ENCODE measurements at places on chromosomes 6 and 20.

DNA sequence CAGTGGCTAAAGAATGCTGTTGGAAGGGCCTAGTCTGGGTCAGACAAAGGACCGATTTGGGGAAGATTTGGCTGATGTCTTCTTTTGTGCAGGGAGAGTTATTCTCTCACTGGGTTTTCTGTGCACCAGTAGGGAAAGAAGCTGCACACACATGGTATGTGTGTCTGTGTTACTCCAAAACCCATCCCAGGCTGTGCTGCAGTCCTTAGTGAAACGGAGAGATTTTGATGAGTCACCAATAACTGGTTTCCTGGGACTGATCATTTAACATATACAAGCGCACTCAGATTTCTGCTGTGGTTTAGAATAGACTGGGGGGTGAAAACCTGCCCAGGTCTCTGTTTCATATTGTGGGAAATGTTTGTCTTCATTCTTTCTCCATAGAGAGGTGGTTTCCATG is 1049.8 kb downstream of the KIF16B start:
- H3K36me3 ChIP-seq: no peaks in the 10 kb centered on the region
- no peak overlapping the region for H3K27ac ChIP-seq
- no peak for DNase-seq
- no peak overlapping the region for H3K4me3 ChIP-seq
- H3K4me1 ChIP-seq: no peaks in the 10 kb centered on the region

DNA sequence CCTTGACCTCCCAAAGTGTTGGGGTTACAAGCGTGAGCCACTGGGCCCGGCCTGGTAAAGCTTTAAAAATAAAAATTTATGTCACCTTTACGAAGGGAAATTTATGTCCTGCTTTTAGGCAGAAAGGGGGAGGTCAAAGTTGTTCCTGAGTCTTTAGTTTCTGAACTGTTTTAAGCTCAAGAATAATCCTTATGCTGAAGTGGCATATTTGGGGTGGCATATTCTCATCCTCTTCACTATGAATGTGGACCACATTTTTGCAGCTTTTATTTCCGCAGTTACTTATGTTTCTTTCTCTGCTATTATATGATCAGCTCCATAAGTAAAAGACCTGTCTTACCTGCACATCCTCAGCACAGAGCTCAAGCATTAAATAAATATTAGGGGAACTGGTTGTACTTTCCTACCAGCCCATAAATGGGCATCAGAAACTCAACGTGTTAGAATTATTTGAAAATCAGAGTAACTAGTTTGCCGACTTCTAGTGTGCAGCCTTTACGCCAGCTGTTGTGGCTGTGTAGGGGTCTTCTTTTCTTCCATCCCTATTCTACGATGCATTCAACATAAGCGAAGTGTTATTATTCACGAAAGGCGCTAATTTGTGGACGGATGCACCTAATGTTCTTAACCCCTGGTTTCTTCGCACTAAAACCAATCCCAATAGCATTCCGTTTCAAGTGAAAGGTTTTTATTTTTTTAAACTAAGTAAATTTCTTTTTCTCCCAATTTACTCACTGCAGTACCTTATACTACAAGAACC is 867 bp upstream of the AKAP7 start:
- H3K36me3 ChIP-seq: no peaks in the 10 kb centered on the region
- no peak for DNase-seq
- H3K4me3 ChIP-seq: peak overlapping the region; percentile 92
- H3K27ac ChIP-seq: peak overlapping the region; percentile 72

DNA sequence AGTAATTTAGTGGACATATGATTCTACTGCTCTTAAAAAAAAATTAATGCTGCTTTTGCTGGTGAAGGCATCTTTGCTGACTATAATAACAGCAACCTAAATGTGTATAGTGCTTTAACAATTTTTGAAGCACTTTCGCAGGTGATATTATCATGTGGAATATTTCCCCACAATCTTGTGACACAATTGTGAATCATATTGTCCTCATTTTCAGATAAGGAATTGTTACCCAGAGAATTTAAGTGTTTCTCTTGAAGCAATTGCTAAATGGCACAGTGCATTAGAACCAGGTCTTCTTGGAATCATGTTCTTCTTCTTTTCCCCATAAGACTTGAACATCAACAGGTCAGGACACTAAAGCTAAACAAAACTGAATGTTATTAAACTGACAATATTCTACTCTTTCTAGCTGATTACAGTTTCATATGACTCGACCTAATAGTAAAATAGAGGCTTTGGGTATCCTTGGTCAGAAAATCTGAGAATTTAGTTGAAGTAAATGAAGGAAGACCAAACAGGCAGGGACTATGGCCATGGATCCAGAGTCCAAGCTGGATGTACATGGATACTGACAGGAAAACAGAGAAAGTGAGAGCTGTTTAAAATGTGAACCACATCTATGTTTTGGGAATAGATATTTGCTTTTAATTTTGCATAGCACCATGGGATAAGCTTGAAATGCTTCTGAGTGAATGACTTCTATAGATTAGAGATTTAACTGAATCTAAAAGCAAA is 121.8 kb upstream of the SLC35B3 start:
- no peaks in the 10 kb centered on the region for H3K4me1 ChIP-seq
- no peak overlapping the region for H3K27ac ChIP-seq
- no peak for DNase-seq
- H3K36me3 ChIP-seq: no peaks in the 10 kb centered on the region
- no peak overlapping the region for H3K4me3 ChIP-seq
- H3K27me3 ChIP-seq: no peaks in the 10 kb centered on the region

DNA sequence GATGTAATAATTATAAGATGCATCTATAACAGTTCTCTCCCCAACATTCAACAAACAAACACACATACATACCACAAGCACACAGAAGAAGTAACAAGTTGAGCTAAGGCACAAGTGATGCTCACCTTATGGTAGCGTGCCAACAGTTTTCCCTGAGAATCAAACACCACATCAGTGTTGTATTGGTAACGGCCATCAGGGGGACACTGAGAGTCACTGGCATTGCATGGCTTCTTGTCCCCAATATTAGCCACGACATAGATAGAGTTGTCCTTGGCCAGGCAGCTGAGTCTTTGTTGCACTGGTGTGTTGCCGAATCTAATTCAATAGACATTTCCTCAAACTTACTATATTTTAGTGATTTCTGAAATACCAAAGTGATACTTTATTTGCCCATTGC is 14.8 kb upstream of the VNN1 start:
- no peaks in the 10 kb centered on the region for H3K27me3 ChIP-seq
- no peak overlapping the region for H3K4me3 ChIP-seq
- H3K27ac ChIP-seq: no peak overlapping the region
- H3K4me1 ChIP-seq: peaks cover 34% of the 10 kb centered on the region
- H3K36me3 ChIP-seq: peaks cover 55% of the 10 kb centered on the region

DNA sequence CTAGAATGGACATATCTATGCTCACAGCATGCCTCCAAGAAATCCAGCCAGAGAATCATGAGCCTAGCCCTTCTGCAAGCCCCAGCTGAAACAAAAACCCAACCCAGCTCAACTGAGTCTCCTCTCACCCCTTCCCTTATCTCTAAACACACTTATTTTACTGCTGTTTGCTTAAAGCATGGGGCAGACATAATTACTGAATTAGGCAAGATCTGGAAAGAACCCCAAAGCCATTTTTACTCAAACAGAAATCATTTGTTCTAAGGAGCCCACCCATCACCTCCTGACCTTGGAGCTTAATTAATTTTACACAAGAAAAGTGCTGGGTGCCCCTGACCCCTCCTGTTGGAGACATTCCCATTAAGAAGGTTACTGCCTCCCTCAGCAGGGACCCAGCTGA is 291.6 kb downstream of the MAFB start:
- H3K4me1 ChIP-seq: no peaks in the 10 kb centered on the region
- H3K4me3 ChIP-seq: no peak overlapping the region
- H3K36me3 ChIP-seq: no peaks in the 10 kb centered on the region
- H3K27me3 ChIP-seq: peaks cover 10% of the 10 kb centered on the region
- no peak for DNase-seq
- H3K27ac ChIP-seq: no peak overlapping the region

DNA sequence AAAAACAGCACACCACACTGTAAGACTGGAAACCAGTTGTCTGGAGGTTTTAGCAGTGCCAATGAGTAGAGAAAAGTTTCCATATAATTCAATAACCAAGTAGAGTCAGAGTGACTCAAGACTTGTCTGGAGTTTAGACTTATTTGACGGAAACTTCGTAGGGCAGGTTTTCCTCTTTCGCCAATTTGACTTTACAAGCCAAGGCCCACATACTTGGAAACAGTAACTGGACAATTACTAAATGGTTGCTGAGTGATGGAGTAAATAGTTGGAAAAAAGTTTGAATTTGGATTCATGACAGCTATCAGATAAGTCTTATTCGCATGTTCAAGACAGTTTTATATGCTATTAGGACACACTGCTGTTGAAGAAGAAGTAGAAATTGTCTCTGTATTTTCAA is 48.1 kb upstream of the CTAGE9 start:
- H3K27me3 ChIP-seq: no peaks in the 10 kb centered on the region
- no peak overlapping the region for H3K4me3 ChIP-seq
- H3K27ac ChIP-seq: no peak overlapping the region
- no peaks in the 10 kb centered on the region for H3K36me3 ChIP-seq
- no peaks in the 10 kb centered on the region for H3K4me1 ChIP-seq

DNA sequence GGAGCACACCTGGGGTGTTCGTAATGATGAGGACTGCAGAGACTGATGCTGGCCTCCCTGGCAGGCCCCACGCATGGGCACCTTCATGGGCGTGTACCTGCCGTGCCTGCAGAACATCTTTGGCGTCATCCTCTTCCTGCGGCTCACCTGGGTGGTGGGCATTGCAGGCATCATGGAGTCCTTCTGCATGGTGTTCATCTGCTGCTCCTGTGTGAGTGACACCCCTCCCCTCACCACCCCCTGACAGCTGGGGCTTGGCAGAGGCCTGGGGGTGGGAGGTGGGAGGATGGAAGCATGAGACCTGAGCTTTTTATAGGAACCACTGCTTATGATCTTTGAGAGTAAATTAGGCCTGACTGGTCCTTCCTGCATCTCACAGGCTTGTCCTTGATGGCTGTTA is 6.7 kb downstream of the SLC12A5 start:
- H3K4me1 ChIP-seq: no peaks in the 10 kb centered on the region
- no peak overlapping the region for H3K27ac ChIP-seq
- peaks cover 39% of the 10 kb centered on the region for H3K27me3 ChIP-seq
- H3K4me3 ChIP-seq: no peak overlapping the region
- no peaks in the 10 kb centered on the region for H3K36me3 ChIP-seq

GRCh38 chr6:134427721-134428120 is 109.8 kb upstream of the SGK1 start:
- no peak overlapping the region for H3K4me3 ChIP-seq
- no peak overlapping the region for H3K27ac ChIP-seq
- H3K4me1 ChIP-seq: peaks cover 25% of the 10 kb centered on the region
- DNase-seq: no peak
- no peaks in the 10 kb centered on the region for H3K36me3 ChIP-seq

GRCh38 chr6:135105710-135106109 is 51.1 kb upstream of the HBS1L start:
- DNase-seq: no peak
- no peaks in the 10 kb centered on the region for H3K4me1 ChIP-seq
- no peaks in the 10 kb centered on the region for H3K27me3 ChIP-seq
- H3K27ac ChIP-seq: no peak overlapping the region
- H3K4me3 ChIP-seq: no peak overlapping the region

DNA sequence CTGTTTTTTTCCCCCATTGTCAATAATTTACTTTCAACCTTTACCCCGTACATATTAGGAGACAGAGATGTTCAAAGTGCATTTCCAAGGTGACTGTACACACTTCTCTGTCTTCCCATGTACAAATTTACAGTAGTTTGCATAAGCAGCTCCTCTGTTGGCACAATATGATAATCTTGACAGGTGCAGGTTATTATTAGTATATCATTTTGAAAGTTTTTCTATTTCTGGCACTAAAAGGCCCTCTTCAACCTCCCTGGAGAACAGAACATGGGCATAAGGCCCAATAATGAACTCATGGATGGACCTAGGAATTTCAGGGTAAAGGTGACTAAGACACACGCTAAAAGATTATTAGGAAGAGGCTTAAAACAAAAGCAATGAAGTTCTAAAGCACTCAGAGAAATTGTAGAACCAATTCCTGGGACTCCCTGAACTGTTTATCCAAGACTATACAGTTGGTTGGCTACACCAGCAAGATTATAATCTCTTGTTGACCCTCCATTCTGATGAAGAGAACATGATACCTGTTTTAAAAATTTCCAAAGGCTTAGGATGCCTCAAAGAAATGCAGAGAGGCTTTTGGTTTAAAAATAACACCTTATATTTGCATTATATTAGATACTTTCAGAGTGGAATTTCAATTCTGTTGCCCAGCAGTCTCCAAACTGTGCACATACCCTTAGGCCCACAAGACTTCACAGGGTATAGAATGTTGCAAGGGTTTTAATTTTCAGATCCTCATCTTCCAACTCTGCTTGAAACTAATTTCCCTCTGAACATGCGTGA is 1.1 kb downstream of the AIG1 start:
- H3K4me1 ChIP-seq: peaks cover 15% of the 10 kb centered on the region
- H3K27ac ChIP-seq: no peak overlapping the region
- H3K27me3 ChIP-seq: no peaks in the 10 kb centered on the region

GRCh38 chr6:31112478-31112877 is at the start of gene C6orf15:
TSS of gene C6orf15 (minus strand) at chr6:31112575. CDS start at chr6:31112555, 20 bp downstream.
- no peak within 1 kb of the TSS for H3K27ac ChIP-seq
- no peaks in the 10 kb centered on the region for H3K36me3 ChIP-seq
- H3K27me3 ChIP-seq: no peaks in the 10 kb centered on the region
- no peak for DNase-seq
- H3K4me3 ChIP-seq: no peak within 1 kb of the TSS

DNA sequence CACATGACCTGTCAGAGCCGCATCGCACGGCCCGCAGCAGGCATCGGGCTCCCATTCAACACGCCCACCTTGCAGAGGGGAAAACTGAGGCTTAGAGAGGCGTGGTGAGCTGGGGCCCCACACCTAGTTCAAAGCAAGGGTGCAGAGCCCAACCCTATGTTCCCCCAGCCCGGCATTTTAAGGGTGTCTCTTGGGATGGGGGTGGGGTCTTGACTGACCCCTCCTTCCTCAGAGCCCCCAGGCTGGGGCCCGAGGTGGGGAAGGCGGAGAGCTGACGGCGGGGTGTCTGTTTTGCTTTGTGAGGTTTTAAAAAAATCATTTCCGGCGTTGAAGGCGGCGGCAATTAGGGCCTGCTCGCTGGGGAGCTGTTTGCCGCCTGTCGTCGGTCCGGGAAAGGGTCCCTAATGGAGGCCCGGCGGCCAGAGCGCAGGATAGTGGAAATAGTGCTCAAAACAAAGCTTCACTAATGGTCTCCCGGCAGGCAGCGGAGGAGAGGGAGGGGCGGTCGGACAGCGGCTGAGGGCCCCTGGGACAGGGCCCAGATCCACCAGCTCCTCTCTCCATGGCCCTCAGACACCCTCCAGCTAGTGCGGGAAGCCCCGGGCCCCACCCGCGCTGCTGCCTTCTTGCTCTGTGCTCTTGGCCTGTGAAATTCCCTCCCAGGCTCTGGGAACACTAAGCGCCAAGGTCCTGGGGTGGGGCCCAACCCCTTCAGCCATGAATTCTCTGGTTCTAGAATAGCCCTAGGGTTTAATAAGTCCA is 11.9 kb downstream of the VSTM2L start:
- no peak overlapping the region for H3K4me3 ChIP-seq
- H3K27me3 ChIP-seq: peaks cover 78% of the 10 kb centered on the region
- peaks cover 3% of the 10 kb centered on the region for H3K4me1 ChIP-seq
- no peaks in the 10 kb centered on the region for H3K36me3 ChIP-seq

All from CD14-positive monocyte (primary cell).